ENCODE measurements at places on chromosomes 16 and 17.

DNA sequence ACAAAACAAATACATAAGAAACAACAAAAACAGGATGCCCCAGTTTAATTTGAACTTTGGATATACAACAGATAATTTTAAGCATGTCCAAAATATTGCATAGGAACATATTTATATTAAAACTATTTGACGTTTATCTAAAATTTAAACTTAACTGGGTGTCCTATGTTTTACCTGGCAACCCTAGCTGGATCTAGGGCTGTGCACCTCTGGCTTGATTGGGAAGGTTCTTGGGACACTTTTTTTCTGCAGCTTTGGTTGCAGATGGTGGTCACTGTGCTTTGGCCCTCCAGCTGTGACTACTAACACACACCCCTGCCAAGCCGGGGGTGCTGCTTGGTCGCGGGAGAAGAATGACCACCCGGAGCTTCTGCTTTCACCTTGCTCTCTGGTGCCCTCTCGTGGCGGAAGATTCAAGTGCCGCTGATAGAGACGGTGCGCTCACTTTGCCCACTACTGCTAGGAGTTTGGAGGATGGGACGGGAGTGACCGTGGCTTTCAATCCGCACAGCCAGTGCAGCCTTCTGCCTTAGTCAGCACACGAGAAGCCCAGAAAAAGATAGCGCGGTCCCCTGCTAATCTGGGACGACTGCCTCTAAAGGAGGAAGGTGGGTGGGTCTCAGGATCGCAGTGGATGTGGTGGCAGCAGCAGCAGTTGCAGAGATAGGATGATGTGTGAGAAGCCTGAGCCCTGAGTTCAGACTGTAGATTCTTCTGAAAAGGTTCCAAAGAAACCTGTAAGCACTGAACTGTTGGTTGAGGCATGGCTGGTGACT lies 6.7 kb downstream of the SPACA3 start:
- DNase-seq: peak; percentile 60

DNA sequence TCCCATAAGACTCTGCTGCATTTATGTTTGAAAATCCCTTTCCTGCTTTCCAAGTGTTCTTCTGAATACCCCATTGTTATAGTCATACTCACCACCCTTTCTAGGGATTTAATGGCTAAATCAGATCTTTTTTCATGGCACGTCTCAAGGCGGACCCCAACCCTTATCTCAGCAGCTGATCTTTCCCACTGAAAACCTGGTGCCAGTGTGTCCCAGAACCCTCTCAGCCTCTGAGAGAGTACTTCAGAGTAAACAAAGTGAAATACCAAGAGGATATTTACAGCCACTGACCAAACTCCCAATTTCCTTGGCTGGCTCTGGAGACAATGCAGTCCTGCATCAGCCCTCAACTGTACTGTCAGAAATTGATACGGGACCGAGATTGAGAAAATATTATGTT lies 101.7 kb downstream of the TMEM100 start:
- no peak for DNase-seq

- DNase-seq: no peak
Observed at GRCh38 chr16:16120382-16121184, 102.7 kb downstream of the ABCC6 start.

GRCh38 chr17:47989700-47990099 lies 18.8 kb downstream of the CDK5RAP3 start:
- DNase-seq: no peak

GRCh38 chr16:66460703-66461102 lies 33.6 kb downstream of the BEAN1 start:
- no peak for DNase-seq

DNA sequence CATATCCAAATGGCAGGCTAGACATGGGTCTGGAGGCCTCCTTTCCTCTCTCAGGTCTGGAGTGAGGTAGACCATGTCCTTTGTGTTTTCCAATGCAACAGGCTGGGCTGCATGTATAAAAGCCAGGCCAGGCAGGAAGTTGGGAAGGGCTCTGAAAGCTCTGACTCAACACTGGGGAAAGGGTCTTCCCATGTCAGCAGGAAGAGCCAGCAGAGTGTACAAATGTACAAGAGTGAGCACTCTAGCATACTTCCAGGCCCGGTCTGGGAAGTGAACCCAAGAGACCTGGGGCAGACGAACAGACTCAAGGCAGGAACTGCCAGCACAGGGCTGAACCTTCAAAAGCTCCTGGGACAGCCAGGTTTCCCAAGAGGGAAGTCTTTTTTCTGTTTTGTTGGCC lies 7.0 kb downstream of the ATPAF2 start:
- DNase-seq: no peak

DNA sequence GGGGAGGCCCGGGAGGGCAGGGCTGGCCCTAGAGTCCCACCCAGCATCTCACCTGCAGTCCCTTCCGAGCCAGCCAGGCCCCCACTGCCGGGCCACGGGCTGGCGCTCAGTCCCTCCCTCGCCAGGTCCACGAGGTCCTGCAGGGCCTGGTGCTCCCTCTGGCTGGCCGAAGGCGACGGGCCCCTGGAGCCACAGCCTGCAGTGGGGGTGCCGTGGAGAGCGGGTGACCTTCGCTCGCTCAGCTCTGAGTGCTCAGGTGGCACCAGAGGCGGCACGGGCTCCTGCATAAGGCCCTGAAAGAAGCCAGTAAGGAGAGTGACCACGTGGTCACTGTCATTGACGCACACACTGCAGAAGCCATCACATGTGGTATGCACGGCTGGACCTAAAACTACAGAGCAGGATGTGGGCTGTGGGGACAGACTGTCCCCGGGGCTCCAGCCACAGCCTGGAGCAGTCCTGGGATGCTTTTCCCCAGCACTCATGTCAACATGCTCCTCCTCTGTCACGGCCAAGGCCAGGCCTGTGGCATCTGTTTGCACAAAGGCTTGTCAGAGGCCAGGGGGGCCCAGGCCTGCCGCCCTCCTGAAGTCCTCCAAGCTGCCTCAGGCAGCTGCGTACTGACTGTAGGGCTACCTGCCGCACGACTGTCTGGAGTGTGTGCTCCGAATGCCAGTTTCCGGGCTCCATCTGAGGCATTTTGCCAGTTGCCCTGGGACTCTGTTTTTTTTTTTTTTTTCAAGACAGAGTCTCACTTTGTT lies 15.1 kb downstream of the SLX4 start:
- no peak for DNase-seq

GRCh38 chr17:64289741-64290141 lies 26.7 kb upstream of the TEX2 start:
- no peak for DNase-seq

DNA sequence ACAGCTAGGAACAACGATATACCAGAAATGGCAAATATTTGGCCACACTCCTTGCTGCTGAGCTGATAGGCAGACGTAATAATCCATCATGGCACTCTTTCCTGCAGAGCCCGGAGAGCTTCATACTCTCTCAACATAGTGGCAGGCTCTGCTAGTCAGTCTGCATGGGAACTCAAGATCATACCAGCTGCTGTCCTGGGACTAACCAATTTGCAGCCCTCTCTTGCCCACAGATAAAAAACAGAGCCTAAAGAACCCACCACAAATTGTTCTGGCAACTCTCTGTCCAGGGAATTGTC lies 13.5 kb downstream of the GSDMB start:
- no peak for DNase-seq

GRCh38 chr17:51496378-51496777 lies 236.0 kb downstream of the UTP18 start:
- DNase-seq: no peak

DNA sequence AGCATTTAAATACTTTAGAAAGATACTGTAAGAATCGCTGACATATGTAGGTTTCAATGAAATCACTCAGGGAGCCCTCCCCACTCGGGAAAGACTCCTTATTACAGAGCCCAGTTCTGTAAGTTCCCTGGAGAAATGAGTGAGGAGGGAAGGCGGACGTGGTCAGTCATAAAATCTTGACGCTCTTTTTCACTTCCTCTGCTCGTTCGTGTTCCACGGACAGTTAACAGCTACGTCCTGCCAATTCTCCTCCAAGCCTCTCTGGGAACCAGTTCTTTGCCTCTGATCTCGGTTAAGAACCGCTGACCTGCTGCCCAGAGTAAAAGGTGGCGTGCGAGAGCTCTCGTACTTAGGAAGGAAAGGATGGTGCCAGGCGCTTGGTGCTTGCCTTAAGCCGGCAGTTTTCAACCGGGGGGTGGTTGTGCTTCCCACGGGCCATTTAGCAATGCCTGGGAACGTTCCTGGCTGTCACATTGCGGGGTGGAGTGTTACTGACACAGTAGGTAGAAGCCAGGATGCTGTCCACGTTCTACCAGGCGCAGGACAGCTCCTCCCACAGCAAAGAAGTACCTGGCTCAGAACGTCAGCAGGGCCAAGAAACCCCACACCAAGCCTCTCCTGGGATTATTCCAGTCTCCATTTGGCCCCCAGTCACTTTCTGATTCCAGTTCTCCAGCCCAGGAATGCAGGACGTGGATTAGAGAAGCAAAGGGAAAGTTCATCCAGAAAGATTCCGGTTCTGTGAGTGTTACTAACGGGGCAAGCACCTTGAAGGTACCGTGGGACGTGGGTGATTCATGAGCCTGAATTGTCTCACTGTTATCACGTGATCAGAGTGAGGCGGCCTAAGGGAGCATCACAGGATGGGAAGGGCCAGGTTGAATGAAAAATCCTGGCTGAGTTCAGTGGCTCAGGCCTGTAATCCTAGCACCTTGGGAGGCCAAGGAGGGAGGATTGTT lies 87.7 kb downstream of the MRM3 start:
- DNase-seq: no peak

- no peak for DNase-seq
Observed at GRCh38 chr16:22847100-22847499, 33.1 kb downstream of the HS3ST2 start.

DNA sequence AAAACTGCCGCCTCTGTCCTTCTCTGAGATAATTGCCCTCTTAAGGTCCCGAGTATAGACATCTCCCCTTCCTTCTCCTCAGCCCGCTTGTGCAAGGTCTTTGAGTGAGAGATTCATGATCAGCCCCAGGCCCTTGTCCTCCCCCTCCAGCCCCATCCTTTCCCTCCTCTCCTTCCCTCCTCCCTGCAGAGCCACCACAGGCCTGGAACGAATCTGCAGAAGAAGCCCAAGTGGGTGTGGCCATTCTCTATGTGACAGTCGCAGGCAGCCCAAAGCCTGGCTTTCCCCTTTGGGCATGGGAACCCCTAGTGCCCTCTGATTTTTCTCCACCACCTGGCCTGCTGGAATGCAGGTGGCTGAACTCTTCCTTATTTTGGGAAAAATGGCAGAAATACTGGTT lies 7.2 kb upstream of the NDRG4 start:
- no peak for DNase-seq

GRCh38 chr17:68435876-68436842 lies 21.1 kb downstream of the WIPI1 start:
- no peak for DNase-seq

DNA sequence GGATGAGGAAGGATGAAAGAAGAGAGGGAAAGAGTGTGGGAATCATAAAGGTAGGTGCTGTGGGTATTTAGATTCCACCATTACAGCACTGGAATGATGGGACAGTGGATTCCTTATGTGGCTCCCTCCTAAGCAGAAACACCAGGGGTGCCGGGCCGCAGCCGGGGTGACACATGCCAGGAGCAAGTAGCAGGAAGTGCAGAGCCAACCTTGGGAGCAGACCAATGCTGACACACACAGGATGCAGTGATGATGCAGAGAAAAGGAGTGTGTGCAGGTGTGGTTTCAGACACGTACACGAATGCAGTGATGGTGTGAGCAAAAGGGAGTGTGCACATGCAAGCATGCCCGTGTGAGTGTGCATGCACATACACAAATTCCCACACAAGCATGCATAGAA lies 338.0 kb downstream of the SLC39A11 start:
- no peak for DNase-seq

- DNase-seq: no peak
Observed at GRCh38 chr16:54933281-54934011, 2.8 kb downstream of the IRX5 start.

All from GM12891 (cell line).